NCI-H2227 treated with DMSO at 0.1 percent for 48 hours (cell line): ENCODE measurements at places on chromosomes 6 and 20.

DNA sequence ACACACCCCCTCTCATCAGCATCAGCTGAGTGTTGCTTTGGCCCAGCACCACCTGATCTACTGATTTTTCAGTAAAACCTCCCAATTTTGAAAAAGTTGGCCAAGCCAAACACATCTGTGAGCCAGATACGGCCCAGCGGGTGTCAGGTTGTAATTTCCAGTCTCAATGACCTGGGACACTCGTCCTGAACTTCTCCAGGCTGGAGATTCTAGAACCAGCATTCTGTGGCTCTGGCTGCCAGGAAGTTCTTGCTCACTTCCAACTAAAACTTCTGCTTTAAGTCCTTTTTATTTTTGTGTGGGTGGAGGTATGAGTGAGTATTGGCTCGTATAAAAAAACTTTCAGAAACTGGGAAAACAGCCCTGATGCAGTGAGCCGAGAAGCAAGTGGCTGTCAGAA lies 5.1 kb downstream of the KIAA1755 start:
- DNase-seq, result no peak

DNA sequence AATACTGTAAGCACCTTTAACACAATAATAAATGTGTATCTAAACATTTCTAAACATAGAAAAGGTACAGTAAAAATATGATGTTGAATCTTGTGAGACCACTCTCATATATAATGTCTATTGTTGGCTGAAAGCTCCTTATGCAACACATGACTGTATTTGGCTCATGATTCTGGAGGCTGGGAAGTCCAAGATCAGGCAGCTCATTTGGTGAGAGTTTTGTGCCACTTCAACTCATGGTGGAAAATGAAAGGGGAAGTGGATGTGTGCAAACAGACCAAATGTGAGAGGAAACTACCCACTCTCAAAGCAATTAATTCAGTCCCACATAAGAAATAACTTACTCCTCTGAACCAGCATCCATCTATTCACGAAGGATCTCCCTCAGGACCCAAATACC lies 257.7 kb upstream of the OPRM1 start:
- no peak for DNase-seq

DNA sequence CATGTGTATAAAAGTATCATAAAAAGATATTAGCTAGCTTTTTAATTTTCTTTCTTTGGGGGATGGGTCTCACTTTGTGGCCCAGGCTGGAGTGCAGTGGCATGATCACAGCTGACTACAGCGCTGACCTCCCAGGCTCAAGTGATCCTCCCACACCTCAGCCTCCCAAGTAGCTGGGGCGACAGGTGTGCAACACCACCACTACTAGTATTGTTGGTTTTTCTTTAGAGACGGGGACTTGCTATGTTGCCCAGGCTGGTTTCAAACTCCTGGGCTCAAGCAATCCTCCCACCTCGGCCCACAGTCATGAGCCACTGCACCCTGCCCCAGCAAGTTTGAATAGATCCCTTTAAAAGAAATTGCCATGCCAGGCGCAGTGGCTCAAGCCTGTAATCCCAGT lies 6.5 kb downstream of the TCFL5 start:
- no peak for DNase-seq

GRCh38 chr6:42448927-42449659 lies 2.6 kb downstream of the TRERF1 start:
- DNase-seq, result no peak

GRCh38 chr6:20427856-20428255 lies 26.2 kb downstream of the E2F3 start:
- DNase-seq, result no peak

- DNase-seq, result no peak
Measured at GRCh38 chr20:61166324-61166723, 85.7 kb upstream of the CDH4 start.

DNA sequence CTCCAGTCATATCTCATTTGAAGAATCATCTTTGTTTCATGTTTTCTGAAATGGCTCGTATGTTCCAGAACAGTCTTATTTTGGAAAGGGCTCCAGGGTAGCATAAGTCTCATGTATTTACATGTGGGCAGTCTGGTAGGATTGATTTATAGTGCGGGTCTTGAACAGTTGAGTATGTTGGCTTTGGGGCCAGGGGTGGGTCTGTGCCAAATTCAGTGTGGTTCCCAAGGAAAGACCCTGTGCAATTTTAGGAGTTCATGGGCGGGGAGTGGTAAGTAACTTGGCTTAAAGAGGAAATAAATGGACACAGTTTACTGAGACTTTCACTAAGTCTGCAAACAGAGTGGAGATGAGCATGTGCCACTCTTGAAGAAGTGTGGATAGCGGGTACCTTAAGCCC lies 7.7 kb downstream of the FNDC1 start:
- no peak for DNase-seq

DNA sequence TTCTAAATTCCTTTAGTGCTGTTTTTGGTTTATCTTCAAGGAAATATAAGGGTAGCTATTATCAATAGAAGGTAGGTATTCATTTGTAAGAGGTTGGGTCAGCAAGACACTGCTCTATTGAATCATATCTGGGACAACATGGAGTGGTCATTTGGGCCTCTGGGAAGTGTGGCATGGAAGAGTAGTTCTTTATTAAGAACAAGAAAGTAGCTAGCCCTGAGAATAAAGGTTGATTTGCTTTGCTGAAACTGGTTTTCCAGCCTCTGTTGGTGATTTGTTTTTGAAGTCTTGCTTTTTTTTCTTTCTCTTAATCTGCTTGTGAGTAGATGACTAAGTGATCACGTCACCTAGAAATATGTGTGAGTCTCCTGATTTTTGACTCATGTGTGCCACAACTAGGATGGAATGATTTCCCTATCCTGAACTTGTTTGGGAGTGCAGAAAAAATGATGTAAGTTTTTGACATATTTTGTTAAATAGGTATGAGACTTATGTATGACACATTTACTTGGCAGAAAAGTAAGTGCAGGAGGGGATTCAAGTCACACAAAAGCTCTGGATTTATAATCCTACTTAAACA lies 381.8 kb downstream of the CENPW start:
- no peak for DNase-seq
